ENCODE measurements at places on chromosomes 6 and 20.

- no peak for DNase-seq
Measured at GRCh38 chr6:89085409-89086205, 5.1 kb downstream of the PNRC1 start.

DNA sequence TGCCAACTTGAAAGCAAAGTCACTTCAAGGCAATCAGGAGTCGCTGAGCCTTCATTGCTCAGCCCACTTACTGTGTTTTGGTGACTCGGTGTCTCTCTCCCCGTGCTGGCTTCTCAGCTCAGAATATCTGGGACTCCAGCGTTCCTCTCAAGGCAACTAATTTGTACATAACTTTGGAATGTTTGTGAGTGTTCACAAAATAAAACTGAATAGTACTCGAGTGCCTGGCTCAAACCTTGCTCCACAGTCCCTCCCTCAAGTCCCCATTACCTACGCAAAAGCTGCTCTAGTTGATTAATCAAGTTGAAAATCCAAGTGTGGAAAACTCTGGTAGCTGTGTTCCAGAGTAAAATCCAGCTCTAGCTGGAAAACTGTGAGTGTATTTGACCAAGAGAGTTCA is 8.6 kb downstream of the IPCEF1 start:
- no peak for DNase-seq

- DNase-seq, result no peak
Measured at GRCh38 chr6:156634951-156635371, 142.2 kb upstream of the ARID1B start.

DNA sequence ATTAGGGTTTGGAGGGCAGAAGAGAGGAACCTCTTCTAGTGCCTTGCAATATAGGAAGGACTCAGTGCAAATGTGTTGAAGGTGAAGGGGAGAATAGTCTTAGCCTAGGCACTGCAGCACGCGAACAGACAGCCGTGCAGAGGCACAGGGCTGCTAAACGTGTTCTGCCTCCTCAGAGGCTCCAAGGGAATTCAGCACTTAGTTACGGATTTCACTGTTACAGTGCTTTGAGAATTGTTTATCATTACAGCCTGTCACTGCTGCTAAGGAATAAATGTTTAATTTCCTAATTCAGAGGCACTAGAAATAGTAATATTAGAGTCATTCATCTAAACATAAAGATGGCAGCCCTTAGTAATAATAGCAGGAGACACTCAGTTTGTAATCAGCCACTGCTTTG is 116.4 kb upstream of the SLC22A16 start:
- no peak for DNase-seq

GRCh38 chr6:1482381-1483166 is 93.2 kb downstream of the FOXF2 start:
- no peak for DNase-seq

- DNase-seq, result no peak
Measured at GRCh38 chr20:52649727-52650126, 322.4 kb upstream of the TSHZ2 start.

- DNase-seq, result no peak
Measured at GRCh38 chr6:139821676-139822223, 447.3 kb upstream of the CITED2 start.

GRCh38 chr6:158021376-158021775 is 39.7 kb downstream of the SYNJ2 start:
- DNase-seq, result no peak

GRCh38 chr6:41887331-41887751 is 7.8 kb downstream of the USP49 start:
- DNase-seq, result no peak

- DNase-seq, result no peak
Measured at GRCh38 chr6:105301072-105301503, 101.8 kb downstream of the PREP start.

- no peak for DNase-seq
Measured at GRCh38 chr20:39070484-39071231, 108.5 kb downstream of the DHX35 start.

DNA sequence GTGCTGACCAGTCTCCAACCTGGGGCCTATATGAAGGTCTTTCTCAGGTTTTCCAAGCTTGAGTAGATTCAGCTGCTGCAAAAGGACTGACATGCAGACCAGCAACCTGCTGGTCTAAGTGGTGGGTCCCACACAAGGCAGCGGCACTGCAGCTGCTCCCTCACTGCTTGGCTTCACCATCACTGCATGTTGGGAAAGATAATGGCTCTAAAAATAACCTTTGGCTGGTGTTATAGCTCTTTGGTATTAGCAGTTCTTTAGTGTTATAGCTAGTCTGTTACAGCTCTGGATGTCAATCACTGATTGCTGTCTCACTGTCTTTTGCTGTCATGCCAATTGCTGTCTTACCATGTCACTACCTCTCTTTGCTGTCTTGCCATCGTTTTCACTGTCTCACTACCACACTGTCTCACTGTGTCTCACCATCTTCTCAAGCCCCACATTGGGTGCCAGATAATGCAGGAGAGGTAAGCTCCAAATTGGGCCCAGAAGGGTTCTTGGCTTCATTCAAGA is 726.4 kb downstream of the TENT5A start:
- DNase-seq, result no peak

- DNase-seq, result no peak
Measured at GRCh38 chr6:28267695-28268059, 734 bp downstream of the ZSCAN26 start.
